ENCODE measurements at places on chromosomes 5 and 9.

DNA sequence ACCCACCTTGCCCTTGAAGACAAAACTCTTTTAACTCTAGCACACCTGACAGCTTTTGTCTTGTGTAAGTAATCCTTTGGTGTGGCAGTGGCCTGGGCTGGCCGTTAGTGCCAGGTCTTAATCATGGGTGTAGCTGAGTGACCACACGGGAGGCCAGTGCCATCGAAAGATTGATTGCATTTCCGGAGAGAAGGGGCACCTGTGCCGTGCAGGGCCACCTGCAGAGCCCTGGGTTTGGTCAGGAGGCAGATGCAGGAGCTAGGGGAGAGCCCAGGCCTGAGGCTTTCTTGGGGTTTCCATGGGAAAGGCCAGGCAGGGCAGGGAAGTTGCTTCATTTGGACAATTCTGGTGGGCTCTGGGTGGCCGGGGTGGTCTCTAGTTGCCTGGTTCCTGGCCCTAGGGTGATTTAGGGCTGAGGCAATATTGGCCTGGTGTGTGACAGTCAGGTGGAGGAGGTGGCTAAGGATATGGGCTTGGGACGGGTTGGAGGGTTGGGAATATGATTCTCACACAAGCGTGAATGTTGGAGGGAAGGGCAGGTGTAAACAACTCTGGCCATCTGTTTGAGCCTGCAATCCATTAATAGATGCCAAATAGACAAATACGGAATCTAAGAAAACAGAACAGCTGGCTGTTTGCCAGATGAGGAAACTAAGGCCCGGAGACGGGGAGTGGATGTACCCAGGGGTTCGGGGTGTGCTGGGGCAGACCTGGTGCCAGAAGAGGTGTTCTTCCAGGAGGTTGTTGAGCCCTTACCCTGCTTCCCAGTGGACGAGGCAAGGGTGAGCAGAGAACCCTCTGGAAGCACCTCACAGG, 4.6 kb downstream of the DBH start:
- H3K36me3 ChIP-seq: no peaks in the 10 kb centered on the region
- no peaks in the 10 kb centered on the region for H3K4me1 ChIP-seq
- H3K27ac ChIP-seq: no peak overlapping the region
- no peak overlapping the region for H3K4me3 ChIP-seq
- DNase-seq: no peak

GRCh38 chr9:137452761-137453642, 6.1 kb downstream of the NSMF start:
- H3K4me3 ChIP-seq: peak overlapping the region; percentile 64
- H3K4me1 ChIP-seq: peaks cover 28% of the 10 kb centered on the region
- peaks cover 17% of the 10 kb centered on the region for H3K36me3 ChIP-seq
- H3K27me3 ChIP-seq: no peaks in the 10 kb centered on the region
- DNase-seq: peak; percentile 89

DNA sequence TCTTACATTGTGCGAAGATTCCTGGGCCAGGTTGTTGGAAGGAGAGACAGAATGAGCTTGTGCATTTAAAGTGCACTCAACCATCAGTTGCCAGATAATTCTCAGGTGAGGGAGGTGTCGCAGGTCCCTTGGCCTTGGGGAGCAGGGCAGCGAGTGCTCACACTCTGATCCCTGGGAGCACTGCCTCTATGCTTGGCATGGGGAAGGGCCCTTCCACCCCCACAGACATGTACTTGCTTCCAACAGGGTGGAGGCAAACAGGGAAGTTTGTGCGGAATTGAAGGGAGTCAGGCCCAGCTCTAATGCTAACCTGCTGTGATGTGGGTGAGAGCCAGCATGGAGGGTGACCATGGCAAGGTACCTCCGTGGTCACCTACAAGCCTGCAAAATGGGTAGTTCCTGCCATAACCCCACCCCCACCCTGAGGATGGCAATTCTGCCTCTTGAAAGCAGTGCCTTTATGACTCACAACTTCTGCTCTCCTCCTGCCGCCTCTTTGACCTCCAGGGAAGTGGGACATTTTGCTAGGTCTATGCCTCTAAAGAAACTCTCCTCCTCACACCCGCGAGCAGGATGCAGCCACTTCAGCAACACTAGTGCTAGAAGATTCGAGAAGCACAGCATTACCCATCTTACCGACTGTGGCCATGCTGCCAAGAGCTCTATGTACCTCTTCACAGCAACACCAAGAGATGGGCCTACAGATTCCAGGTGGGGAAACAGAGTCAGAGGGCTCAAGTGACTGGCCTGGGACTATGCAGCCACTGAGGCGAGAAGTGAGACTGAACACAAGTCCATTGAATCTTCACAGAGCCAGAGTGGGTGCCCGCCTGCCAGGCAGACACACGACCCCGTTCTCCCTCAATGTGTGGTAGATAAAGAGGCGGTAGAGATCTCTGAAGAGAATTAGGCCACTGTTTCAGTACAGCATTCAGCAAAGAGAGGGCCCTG, 22.1 kb upstream of the SLC25A51 start:
- peak overlapping the region; percentile 6 for H3K27ac ChIP-seq
- H3K36me3 ChIP-seq: no peaks in the 10 kb centered on the region
- peaks cover 51% of the 10 kb centered on the region for H3K4me1 ChIP-seq
- H3K4me3 ChIP-seq: no peak overlapping the region
- H3K27me3 ChIP-seq: no peaks in the 10 kb centered on the region

GRCh38 chr9:117787746-117788145, 83.5 kb downstream of the TLR4 start:
- H3K36me3 ChIP-seq: no peaks in the 10 kb centered on the region
- H3K4me1 ChIP-seq: peaks cover 11% of the 10 kb centered on the region
- no peak overlapping the region for H3K27ac ChIP-seq
- DNase-seq: no peak
